ENCODE measurements at places on chromosomes 13 and 19.

DNA sequence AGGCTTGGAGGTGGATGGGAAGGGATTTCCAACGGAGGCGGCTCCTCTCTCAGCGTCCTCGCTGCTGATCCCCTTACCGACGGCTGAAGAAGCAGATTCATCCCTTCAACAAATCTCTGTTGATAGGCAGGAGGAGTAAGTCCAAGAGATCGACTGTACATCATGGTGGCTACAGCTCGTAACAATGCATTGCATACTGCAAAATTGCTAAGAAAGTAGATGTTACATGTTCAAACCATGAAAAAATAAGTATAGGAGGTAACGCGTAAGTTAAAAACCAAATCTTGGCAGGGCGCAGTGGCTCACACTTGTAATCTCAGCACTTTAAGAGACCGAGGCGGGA lies 468 bp upstream of the SLC39A3 start:
- DNase-seq, result no peak

GRCh38 chr19:17260842-17261325 lies 3.7 kb downstream of the USHBP1 start:
- DNase-seq, result no peak

DNA sequence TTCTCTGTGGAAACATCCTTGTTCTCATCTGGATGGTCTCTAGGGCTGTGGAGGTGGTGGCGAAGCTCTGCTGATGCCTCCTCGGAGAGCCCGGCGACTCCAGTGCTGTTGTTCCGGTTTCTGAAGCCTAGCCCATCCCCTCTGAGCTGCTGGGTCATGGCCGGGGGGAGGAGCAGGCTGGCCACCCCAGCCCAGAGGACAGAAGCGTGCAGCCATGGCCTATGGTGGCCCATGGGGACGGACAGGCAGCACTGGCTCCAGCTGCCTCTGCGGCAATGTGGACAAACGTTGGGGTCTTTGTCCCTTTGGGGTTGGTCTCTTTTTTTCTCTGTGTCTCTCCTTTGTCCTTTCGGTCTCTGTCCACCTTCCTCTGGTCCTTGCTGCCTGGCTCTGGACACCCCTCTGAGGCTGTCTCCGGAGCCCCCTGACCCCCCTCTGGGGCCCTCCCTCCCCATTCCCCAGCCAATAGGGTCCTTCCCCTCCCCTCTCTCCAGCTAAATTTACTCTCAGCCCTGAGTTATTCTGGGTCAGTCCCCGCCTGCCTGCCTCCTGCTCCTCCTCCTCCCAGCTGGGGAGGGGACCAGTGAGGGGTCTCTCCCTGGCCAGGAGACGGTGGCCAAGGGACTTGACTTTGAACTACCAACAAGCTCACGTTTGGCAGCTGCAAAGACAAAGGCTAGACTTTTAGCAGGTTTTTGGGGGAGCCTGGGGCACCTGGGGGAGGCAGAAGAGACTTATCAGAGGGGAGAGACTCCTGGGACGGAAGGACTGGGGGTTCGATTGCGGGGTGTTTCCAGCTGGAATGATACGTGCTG lies at the start of gene HRC:
TSS of gene HRC (minus strand) at position 392 of the 815 bp plus-strand sequence. CDS start at position 233, 159 bp downstream.
- DNase-seq, result no peak

GRCh38 chr13:110486061-110486715 lies 75.3 kb downstream of the RAB20 start:
- DNase-seq, result no peak

GRCh38 chr19:747432-748273 lies 3.3 kb upstream of the MISP start:
- no peak for DNase-seq

GRCh38 chr19:24062190-24062589 lies 24.8 kb upstream of the ZNF254 start:
- DNase-seq, result no peak

GRCh38 chr19:19280561-19280960 lies 7.5 kb upstream of the TM6SF2 start:
- DNase-seq, result no peak

DNA sequence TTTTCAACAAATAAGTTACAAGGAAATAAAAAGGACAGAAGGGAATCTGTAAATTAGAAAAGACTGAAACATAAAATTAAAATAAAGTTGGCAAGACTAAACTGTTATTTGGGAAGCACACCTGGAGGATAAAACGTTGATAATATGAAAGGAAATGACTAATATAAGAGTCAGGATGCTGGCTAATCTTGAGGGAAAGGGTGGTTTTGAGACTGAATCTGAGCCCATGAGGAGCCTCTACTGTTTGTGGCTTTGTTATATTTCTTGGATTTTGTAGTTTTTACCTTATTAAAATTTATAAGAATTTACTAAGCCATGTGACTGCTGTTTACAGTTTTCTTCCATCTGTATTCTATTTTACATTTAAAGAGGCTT lies 718.0 kb upstream of the SPRY2 start:
- DNase-seq, result no peak
